ENCODE measurements at places on chromosomes 12 and 14. TPM values are rescaled to one million over a fixed set of nuclear protein-coding genes. Genes with fewer than 3 reads are reported as not detected.

Gene SIRT4
- 0.96 TPM for total RNA-seq

Gene SYT1
- total RNA-seq = 5.8 TPM

Gene ENDOU
- not detected for total RNA-seq

Gene CFAP73
- total RNA-seq = not detected

Gene TAS2R31
- 5.6 TPM for total RNA-seq

Data from regular cardiac myocyte (primary cell).